Spinal cord (tissue), 10 donors: ENCODE measurements at places on chromosomes 2 and 18.

DNA sequence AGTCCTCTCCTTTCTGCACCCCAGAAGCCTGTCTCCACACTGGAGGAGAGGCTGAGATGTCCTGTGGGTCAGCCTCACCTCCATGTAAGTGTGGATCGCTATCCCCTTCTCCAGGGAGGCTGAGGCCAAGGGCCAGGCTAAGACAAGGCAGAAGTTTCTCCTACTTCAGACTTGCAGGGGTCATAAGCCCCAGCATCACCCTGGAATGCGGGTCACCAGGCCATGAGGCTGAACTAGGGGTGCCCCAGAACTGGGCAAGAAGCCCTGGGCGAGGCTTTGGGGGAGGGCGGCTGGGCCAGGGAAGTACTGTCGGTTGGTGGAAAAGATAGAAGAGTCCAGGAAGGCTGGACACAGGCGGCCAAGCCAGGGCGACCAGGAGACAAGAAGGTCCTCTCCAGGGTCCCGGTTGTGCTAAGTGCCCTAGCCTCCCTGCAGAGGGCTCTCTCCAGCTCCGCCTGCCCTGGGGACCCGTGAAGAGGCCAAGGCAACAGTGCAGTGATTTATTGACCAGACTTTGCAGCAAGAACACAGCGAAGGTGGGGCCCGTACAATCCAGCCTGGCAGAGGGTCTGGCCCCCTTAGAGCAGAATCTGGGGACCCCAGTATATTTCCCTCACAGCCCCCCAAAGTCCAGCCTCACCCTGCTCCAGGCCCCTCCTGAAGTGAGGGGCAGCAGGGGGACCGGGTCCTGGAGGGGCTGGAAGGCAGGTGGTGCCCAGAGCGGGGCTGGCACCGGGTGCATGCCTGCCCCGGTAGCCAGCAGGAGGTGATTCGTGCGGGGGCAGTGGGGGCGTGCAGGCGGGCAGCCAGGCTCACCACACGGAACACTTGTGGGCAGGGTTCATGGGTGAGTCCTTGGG lies 8.1 kb downstream of the ECEL1 start:
- DNase-seq, result no peak

GRCh38 chr2:209340522-209340921 lies 83.3 kb upstream of the MAP2 start:
- no peak for DNase-seq

DNA sequence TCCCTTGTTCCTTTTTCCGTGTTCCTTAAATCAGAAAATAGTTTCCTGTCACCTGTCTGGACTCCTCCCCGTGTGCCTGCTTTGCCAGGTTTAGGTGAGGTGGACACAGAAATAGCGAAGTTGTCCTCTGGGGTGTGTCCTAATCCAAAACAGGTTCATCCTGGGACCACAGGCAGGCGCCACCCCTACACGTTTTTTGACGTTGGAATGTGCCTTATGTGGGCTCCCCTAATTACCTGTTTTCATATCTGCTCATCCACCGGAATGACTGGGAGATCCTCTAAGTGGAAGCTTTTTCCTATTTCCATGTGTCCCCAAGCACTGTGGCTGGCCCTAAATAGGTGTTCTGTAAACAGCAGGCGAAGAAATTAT lies 49.0 kb upstream of the PAIP2B start:
- no peak for DNase-seq

DNA sequence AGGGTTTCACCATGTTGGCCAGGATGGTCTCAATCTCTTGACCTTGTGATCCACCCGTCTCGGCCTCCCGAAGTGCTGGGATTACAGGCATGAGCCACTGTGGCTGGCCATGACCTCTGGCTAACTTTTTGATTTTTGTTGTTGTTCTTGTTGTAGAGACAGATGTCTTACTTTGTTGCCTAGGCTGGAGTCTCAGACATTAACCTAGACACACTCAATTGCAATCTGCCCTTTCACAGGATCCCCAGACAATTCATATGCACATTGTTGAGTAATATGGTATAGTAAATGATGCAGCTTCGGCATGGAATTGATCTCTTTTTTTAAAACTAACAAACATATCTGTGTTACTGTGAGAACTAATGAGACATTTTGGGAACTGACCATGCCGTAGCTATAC lies 130.5 kb upstream of the CCDC195 start:
- DNase-seq, result no peak

DNA sequence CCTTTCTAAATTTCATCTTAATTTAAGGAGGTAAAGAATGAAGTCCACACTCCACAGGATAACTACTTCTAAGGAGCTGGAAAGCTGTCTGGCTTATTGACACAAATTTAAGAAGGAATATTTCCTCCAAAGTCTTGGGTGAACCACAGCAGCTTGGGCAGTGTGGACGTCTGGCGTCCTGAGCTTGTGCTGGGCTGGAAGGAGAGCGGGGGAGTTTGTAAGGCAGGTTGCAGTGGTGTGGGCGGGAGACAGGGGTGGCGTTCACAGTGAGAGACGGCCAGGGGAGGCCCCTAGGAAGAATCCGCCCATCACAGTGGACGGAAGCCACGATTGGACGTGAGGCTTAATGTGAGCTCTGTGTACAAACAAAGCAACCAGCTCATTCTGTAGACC lies 25.7 kb downstream of the ADI1 start:
- DNase-seq, result no peak

GRCh38 chr2:200614249-200614648 lies 28.4 kb downstream of the AOX1 start:
- DNase-seq, result no peak
